A549 treated with dexamethasone at 1 μM for 4 hours (cell line): ENCODE measurements at places on chromosomes 1 and 21. TPM values are rescaled to one million over a fixed set of nuclear protein-coding genes. Genes with fewer than 3 reads are reported as not detected.

The BRINP2 gene
- total RNA-seq: 0.13 to 0.27 TPM (median 0.18 TPM) in 5 replicates

The AHCYL1 gene
- 41.7 to 64.0 TPM (median 56.3 TPM) in 5 replicates for total RNA-seq

The TCHH gene
- 0.25 to 0.33 TPM (median 0.26 TPM) in 5 replicates for total RNA-seq

The KIAA0040 gene
- total RNA-seq: 0.76 to 1.4 TPM (median 1.1 TPM) in 5 replicates

The SDC3 gene
- total RNA-seq: 8.2 to 13.4 TPM (median 12.6 TPM) in 5 replicates

The CACNA1S gene
- 0.01 TPM in 1 of 5 replicates, not detected in the others for total RNA-seq

The FAM78B gene
- 0.12 to 0.50 TPM (median 0.40 TPM) in 5 replicates for total RNA-seq

The TINAGL1 gene
- total RNA-seq: 0.33 to 0.54 TPM (median 0.38 TPM) in 5 replicates

The CSMD2 gene
- total RNA-seq: 0.02 to 0.03 TPM (median 0.02 TPM) in 3 of 5 replicates, not detected in the others

The TRIM17 gene
- total RNA-seq: not detected in 5 replicates

The PTPRU gene
- 5.5 to 10.8 TPM (median 8.2 TPM) in 5 replicates for total RNA-seq

The BMP8A gene
- total RNA-seq: 0.08 to 0.20 TPM (median 0.11 TPM) in 5 replicates

The IL20 gene
- not detected in 5 replicates for total RNA-seq

The CHIT1 gene
- not detected in 5 replicates for total RNA-seq

The NFASC gene
- total RNA-seq: 0.70 to 1.3 TPM (median 1.1 TPM) in 5 replicates

The RXFP4 gene
- 0.07 TPM in 1 of 5 replicates, not detected in the others for total RNA-seq

The NUDT17 gene
- total RNA-seq: 6.1 to 7.3 TPM (median 6.4 TPM) in 5 replicates

The IPP gene
- 2.8 to 5.4 TPM (median 4.6 TPM) in 5 replicates for total RNA-seq

The HENMT1 gene
- total RNA-seq: 3.6 to 5.8 TPM (median 4.3 TPM) in 5 replicates

The C1orf87 gene
- total RNA-seq: not detected in 5 replicates

The GNG4 gene
- 12.5 to 15.5 TPM (median 13.0 TPM) in 5 replicates for total RNA-seq

The AGMAT gene
- 5.2 to 8.2 TPM (median 7.7 TPM) in 5 replicates for total RNA-seq

The CLCNKB gene
- total RNA-seq: 0.06 to 0.14 TPM (median 0.11 TPM) in 5 replicates

The PGLYRP4 gene
- total RNA-seq: not detected in 5 replicates

The CREB3L4 gene
- total RNA-seq: 7.8 to 9.0 TPM (median 8.5 TPM) in 5 replicates

The ATP1A4 gene
- not detected in 5 replicates for total RNA-seq

The COL9A2 gene
- 0.17 to 0.25 TPM (median 0.19 TPM) in 5 replicates for total RNA-seq

The RNPC3 gene
- total RNA-seq: 4.4 to 7.6 TPM (median 5.6 TPM) in 5 replicates

The NUP133 gene
- 16.0 to 23.2 TPM (median 22.8 TPM) in 5 replicates for total RNA-seq

The TNFSF4 gene
- total RNA-seq: 0.02 to 0.09 TPM (median 0.08 TPM) in 3 of 5 replicates, not detected in the others

The AK4 gene
- 24.7 to 34.6 TPM (median 32.3 TPM) in 5 replicates for total RNA-seq

The AGL gene
- total RNA-seq: 2.9 to 4.6 TPM (median 4.1 TPM) in 5 replicates

The RBM34 gene
- total RNA-seq: 63.6 to 80.7 TPM (median 71.8 TPM) in 5 replicates

The JUN gene
- 19.0 to 27.8 TPM (median 21.3 TPM) in 5 replicates for total RNA-seq

The GBP7 gene
- not detected in 5 replicates for total RNA-seq

The IVL gene
- 0.05 to 0.12 TPM (median 0.09 TPM) in 5 replicates for total RNA-seq

The TPTE gene
- total RNA-seq: not detected in 5 replicates

The ADGRB2 gene
- total RNA-seq: 3.9 to 5.6 TPM (median 4.9 TPM) in 5 replicates

The C1QB gene
- total RNA-seq: not detected in 5 replicates

The PRRX1 gene
- 0.02 TPM in 1 of 5 replicates, not detected in the others for total RNA-seq

The TTC39A gene
- total RNA-seq: 1.6 to 1.9 TPM (median 1.8 TPM) in 5 replicates

The CELA2B gene
- 0.13 TPM in 1 of 5 replicates, not detected in the others for total RNA-seq

The TENT5C gene
- 0.08 to 0.14 TPM (median 0.11 TPM) in 5 replicates for total RNA-seq

The RGS13 gene
- not detected in 5 replicates for total RNA-seq

The RNF223 gene
- 0.13 to 0.20 TPM (median 0.18 TPM) in 5 replicates for total RNA-seq
